ENCODE measurements at places on chromosomes 6 and 20.

- no peak for DNase-seq
These were observed 185.5 kb upstream of the AKAP12 start for GRCh38 chr6:151054306-151054705.

GRCh38 chr20:17841751-17842215 lies 126.8 kb downstream of the SNX5 start:
- DNase-seq = no peak

GRCh38 chr6:53961679-53962370 lies 149.4 kb upstream of the MLIP start:
- DNase-seq = no peak

- DNase-seq = no peak
These were observed 10.4 kb downstream of the PXT1 start for GRCh38 chr6:36432151-36432671.

DNA sequence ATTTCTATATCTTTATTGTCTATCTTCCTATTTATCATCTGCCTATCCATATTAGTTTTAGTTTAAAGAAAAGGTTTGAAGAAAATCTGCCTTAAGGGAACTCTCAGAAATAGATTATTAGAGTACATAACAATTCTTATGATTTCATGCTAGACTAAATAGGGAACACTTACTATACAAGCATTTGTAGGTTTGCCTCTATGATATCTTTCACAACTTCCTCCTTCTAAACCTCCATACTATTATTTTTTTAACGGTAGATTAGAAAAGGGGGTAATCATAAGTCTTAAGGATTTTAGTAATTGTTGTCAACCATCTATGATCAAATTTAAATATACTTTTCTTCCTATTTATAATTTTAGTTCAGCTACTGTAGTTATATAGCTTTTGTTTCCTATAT lies 11.6 kb upstream of the DSE start:
- no peak for DNase-seq

- DNase-seq = no peak
These were observed 249.7 kb upstream of the RUNX2 start for GRCh38 chr6:45078432-45078831.

- no peak for DNase-seq
These were observed 328.4 kb upstream of the KHDRBS2 start for GRCh38 chr6:62614442-62614841.

- no peak for DNase-seq
These were observed 78.0 kb downstream of the PDE10A start for GRCh38 chr6:165585060-165585459.

DNA sequence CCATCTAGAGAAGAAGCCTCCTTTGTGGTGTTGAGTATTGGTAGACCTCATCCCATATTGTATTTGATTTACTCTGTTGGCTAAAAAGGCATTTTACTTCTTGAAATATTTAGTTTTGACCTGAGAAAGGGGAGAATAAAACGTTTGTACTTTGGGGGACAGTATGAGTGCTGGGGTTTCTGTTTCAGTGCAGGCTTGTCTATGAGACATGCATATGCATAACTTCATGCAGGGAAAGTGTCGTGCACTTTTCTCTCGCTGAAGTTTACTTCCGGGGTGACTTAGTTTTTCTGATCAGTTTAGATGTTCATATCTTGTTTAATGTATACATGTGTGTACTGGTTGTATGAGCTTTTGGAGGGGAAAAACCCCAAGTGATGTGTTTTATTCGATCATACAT lies 59.5 kb downstream of the UTRN start:
- DNase-seq = no peak
